ENCODE measurements at places on chromosomes 1 and 21. TPM values are rescaled to one million over a fixed set of nuclear protein-coding genes. Genes with fewer than 3 reads are reported as not detected.

Gene CDA
- total RNA-seq, result 1.5 TPM

Gene RGS4
- total RNA-seq, result 8.3 TPM

Gene IGSF9
- under 0.01 TPM for total RNA-seq

Gene LCE1E
- total RNA-seq, result not detected

Gene PYCR2
- total RNA-seq, result 55.5 TPM

Gene KLHDC8A
- total RNA-seq, result not detected

Gene SLAMF6
- total RNA-seq, result not detected

Gene SYT14
- total RNA-seq, result 3.3 TPM

Gene IL6R
- total RNA-seq, result 25.7 TPM

Gene FASLG
- total RNA-seq, result not detected

Gene FAM43B
- 0.16 TPM for total RNA-seq

Gene DEPDC1
- total RNA-seq, result 1.5 TPM

Gene PAQR6
- total RNA-seq, result 0.65 TPM

Gene SNX7
- 85.6 TPM for total RNA-seq

Gene VSIG8
- not detected for total RNA-seq

Gene UQCRHL
- total RNA-seq, result 0.81 TPM

Gene CADM3
- total RNA-seq, result 0.49 TPM

Gene CCDC30
- total RNA-seq, result 1.3 TPM

Gene CLEC20A
- total RNA-seq, result not detected

Gene DMBX1
- total RNA-seq, result not detected

Gene TTC3
- 338 TPM for total RNA-seq

Gene PDZK1
- total RNA-seq, result 0.97 TPM

Gene SH2D2A
- 0.61 TPM for total RNA-seq

Gene PPFIA4
- total RNA-seq, result 14.5 TPM

Gene ADCY10
- total RNA-seq, result not detected

Gene C1orf94
- under 0.01 TPM for total RNA-seq

Gene BRDT
- not detected for total RNA-seq

Gene RGS8
- total RNA-seq, result 0.16 TPM

Gene SLC25A44
- 15.9 TPM for total RNA-seq

Gene NPHS2
- total RNA-seq, result not detected

Gene OTUD3
- total RNA-seq, result 3.2 TPM

Gene ARTN
- total RNA-seq, result 1.9 TPM

Gene NBPF1
- 62.9 TPM for total RNA-seq

Gene AIM2
- total RNA-seq, result not detected

Gene SH3D21
- 7.2 TPM for total RNA-seq

Gene KLHDC7A
- total RNA-seq, result not detected

Gene RERE
- total RNA-seq, result 27.7 TPM

Gene KRTAP7-1
- not detected for total RNA-seq
